Stimulated activated CD8-positive, alpha-beta memory T cell treated with anti-CD3 and anti-CD28 coated beads, Interleukin-15, amount 100 ng/mL, for 4 hours (primary cell): ENCODE measurements at places on chromosomes 3 and 15.

- no peak for DNase-seq
Measured at GRCh38 chr3:146169891-146170290, 8.9 kb upstream of the PLOD2 start.

GRCh38 chr15:74421302-74422245 is 12.2 kb downstream of the SEMA7A start:
- no peak for DNase-seq

GRCh38 chr15:48759921-48760320 is 50.9 kb downstream of the CEP152 start:
- DNase-seq, result no peak

DNA sequence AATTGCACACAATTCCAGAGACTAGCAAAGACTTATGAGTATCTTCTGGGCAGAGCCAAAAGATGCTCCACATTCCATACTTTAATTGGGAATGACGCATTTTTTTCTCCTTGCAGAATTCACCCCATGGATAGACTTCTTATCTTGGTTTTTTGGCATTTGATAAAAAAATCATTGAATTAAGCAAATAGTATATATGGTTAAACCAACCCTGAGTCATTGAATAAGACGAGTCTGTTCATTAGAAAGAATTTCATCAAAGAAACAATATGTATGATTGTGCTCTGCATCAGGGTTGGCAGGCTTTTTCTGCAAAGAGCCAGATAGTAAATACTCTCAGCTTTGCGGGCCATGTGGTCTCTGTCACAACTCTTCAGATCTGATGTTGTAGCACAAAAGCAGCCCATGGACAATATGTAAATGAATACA is 9.2 kb upstream of the PDZRN3 start:
- no peak for DNase-seq

DNA sequence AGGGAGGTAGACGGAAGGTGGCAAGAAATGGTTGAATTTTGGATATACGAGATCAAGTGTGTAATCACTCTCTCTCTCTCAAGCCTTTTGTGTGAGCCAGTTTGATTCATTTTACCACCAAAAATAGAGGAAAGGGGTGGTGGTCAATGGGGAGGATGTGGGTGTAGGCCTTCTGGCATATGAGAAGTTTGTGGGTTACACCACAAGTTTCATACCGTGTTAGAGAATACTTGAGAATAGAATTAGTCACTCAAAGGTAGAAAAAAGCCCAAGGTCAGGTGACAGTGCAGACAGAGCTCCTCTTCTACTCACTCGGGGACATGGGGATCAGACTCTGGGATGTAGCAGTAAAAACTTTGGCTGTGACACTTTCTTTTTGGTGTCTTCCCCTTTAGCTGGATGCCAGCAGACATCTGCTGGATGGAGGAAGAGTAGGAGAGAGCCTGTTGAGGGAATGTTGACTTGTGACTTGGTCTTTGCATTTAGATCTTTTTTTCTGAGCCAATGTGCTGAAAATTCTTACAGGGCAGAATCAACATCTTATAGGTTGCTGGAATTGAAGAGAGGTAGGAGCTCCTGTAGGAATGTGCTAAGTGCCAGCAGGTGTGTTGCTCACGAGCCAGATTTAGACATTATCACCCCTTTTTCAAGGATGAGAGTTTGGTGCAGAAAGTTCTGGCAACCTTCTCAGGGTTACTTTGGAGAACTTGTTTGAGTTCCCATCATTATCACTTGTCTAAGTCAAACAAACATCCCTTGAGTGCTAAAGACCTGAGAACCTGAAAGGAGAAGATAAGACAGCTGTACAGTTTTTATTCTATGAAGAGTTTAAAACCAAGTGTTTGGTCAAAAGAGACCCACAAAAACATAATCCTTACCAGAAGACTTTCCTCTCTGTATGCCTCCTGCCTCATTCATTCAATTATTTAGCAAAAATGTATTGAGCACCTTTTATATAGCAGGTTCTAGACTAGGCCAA is 43.9 kb upstream of the RYK start:
- peak; percentile 47 for DNase-seq

DNA sequence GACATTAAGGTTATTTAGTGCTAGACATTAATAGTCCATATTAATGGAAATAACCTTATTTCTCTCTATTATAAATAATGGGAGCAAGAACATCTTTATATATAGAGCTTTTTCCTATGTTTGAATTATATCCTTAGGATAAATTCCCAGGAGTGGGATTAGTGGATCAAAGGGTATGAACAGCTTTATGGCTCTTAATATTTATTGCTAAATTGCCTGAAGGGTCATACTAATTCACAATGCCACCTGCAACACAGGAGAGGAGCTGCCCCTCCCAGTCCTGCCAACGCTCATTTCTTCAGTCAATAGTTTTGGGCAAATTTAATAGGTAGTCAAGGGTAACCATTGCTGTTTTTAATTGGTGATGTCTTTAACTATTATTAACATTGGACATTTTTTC is 48.9 kb upstream of the POLR2M start:
- no peak for DNase-seq

DNA sequence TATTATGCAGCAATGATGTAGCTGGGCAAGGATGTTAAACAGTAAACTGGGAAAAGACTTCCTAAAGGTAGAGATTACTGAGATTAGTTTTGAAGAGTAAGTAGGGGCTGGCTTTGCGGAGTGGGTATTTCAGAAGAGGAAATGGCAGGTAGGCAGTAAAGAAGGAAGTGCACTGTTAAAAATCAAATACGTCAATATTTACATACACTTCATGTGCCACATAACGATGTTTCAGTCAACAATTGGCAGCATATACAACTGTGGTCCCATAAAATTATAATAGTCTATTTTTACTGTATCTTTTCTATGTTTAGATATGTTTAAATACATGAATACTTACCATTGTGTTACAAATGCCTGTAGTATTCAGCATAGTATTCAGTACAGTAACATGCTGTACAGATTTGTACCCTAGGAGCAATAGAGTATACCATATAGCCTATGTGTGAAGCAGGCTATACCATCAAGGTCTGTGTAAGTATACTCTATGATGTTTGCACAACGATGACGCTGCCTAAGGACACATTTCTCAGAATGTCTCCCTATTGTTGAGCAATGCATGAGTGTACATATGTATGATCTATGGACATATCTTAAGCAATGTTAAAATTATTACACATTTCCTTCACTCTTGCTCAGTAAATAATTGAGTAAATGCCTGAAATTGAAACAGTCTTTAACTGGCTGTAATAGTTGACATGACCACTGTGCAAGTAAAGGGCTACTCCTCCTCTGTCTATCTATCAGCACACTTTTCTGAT is 196.7 kb downstream of the ISL2 start:
- no peak for DNase-seq
